ENCODE measurements at places on chromosomes 5 and 9. TPM values are rescaled to one million over a fixed set of nuclear protein-coding genes. Genes with fewer than 3 reads are reported as not detected.

- no peak for DNase-seq
These were observed 140.3 kb downstream of the NMUR2 start for GRCh38 chr5:152264645-152265254.

DNA sequence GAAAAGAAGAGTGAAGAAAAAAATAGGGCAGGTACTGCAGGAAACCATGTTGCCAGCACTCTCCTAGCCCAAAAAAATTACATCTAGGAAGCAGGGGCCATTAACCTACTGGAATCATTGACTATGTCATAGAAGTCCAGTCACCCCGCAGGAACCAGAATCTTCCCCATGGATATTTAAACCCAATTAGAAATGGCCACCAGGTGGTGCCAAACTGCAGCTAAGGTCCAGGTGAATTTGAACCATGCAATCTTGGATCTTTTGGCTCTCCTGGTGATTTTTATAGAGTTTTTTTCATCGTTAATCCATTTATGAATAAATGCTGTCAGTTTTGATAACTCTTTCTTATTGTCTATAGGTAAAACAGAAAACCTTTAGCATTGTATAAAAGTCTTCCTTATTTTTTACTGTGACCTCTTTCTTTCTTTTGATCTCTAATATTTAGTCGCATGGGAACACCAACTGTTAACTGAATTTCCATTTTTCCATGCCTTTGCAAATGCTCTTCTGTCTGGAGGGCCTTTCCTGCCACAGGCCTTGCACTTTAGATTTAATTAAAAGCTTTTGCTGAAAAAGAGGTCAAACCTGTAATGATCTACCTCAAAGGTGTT, 147.5 kb upstream of the FGF10 start:
- DNase-seq = peak; percentile 25

Gene PCDHA1
- not detected for total RNA-seq

- no peak for DNase-seq
These were observed 1.9 kb upstream of the B4GALT1 start for GRCh38 chr9:33168941-33169544.

Gene INSL4
- not detected for total RNA-seq

DNA sequence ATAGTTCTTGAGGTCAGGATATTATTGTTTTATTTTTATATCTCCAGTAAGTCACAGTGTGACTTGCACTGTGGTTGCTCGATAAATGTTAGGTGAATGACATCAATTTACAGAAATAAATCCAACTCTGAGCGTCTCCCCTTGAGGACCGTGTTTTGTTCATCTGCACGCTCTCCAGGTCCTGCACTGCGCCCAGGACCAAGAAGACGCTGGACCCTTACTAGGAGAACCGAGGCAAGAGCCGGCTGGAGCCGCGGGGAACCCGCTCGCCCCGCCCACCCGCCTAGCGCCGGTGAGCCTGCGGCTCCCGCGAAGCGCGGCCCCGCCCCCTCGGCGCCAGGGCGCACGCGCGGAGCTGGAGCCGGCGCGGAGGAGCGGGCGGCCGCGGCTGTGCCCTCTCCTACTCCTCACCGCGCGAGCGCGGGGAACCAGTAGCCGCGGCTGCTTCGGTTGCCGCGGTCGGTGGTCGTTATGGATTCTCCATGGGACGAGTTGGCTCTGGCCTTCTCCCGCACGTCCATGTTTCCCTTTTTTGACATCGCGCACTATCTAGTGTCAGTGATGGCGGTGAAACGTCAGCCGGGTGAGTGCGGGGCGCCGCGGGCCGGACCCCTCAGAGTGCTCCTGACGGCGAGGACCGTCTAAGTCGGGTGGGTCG, at the start of gene TMEM38B:
TMEM38B (plus strand) TSS at position 352 of the 658 bp plus-strand sequence; CDS start at position 472, 120 bp downstream.
- DNase-seq = peak; percentile 74
